ENCODE measurements at places on chromosomes 4 and X.

- no peak for DNase-seq
Measured at GRCh38 chr4:125316401-125316790, 1.6 kb downstream of the FAT4 start.

DNA sequence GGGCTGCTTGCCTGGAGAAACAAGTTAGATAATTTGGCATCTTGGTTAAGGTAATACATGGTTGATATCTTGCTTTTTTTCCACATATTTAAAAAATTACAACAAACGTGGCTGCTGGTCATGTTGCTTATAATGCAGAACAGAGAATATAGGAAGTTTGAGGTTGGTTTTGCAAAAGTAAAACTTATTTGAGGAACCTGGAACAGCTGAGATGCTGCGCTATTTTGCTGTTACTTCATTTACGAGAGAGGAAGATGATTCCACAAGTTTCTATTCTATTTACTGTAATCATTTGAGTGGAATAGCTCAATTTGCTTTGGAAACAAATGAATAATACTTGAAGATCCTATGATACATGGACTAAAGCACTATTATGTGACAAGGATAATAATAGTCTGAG, 118.9 kb downstream of the TMA16 start:
- no peak for DNase-seq

- DNase-seq, result no peak
Measured at GRCh38 chr4:156536661-156537060, 434.9 kb downstream of the PDGFC start.

GRCh38 chrX:45006002-45006800, 133.2 kb downstream of the KDM6A start:
- no peak for DNase-seq

DNA sequence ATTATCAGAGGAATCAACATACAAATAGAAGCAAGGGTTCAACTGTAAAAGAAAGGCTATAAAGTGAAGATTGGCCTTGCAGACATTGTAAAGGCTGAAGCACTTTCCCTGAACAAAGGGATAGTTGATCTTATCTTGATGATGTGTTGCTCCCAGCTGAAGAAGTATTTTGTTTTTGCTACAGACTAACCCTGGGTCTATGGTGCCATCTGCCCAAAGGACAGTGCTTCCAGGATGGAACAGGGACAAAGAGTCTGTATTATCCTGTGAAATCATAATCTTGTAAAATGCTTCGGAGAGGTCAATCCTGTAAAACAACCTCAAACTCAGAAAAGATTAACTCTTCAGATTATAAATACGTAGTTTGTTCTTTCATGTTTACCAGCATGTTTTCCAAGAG, 251.7 kb upstream of the ANKRD50 start:
- DNase-seq, result no peak

GRCh38 chr4:109389369-109390114, 44.1 kb upstream of the SEC24B start:
- no peak for DNase-seq

DNA sequence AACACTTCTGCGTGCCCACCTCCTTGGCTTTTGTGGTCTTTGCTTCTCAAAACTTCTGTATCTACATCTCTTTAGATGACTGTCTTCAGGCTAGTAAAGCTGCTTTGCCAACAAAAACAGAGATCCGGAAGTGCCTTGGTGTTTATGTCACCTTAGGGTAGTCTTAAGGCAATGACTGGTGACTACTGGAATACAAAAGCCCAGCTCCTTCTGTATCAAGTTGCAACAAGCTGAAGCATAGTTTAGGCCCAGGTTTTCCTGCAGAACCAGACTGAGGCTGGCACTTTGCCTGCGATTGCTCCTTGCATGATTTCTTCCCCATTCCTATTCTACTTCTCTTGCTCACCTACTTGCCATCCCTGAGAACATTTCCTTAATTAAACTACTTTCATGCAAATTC, 333.8 kb downstream of the DMD start:
- DNase-seq, result no peak

DNA sequence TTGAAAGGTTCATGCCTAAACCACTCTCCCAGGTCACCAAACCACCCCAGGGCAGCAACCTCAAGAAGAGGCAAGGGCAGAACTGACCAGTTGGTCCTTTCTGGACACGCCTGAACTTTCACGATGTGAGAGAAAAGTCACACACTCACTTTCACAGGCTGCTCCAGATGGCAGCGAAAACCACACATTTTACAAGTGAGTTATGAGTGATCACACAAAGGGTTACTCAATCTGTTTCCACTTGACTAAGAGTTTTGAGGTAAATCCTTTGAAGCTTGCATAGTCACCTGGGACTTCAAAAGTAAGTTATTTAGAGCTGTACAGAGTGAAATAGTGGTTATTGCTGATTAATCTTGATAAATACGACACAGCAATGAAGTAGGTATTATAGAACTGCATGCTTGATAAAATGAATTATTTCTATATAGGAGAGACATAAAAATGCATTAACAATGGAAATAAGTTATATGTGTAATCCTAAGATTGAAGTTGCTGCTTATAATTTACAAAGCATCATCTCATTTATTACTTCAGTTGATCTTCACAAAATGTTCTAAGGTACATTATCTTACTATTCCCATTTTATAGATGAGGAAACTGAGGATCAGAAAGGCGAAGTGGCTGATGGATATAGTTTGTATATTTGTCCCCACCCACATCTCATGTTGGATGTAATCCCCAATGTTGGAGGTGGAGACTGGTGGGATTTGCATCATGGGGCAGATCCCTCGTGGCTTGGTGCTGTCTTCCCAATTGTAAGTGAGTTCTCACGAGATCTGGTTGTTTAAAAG, 103.0 kb upstream of the KLF3 start:
- no peak for DNase-seq

DNA sequence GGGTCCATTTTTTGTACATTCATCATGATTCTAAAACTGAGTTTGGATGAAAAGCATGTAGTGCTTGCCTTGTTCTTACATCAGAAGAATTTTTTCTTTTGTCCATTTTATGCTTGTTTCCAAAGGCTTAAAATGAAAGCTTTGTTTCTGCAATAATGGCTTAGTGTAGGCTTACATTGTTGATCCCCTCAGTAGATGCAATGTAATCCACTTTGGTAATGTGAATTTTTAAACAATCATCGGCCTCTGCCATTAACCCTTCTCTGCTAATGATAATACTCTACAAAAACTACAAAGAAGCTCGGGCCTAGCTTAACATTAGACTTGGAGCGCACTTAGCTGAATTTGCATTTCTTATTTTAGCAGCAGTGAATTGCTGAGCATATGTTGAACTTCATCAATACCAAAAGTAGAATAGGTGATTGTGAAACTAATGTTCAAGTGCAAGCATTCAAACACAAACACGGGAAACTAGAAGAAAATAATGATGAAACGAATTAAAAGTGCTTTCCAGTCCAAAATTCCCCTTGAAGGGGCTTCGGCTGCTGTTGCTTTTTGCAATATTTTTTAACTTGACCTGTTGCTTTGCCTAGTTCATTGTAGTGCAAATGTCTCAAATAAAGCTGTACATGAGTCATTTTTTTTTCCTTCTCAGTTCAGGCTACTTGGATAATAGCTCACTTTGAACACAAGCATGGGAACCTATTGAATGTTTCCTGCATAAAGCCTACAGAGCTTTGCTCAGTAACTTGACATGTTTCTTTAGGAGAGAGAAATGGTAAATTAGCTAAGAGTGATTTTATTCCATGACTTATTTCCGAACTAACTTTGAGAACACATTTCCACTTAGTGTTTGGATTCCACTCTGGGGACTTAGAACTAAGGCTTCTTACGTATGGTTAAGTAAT, 66.5 kb downstream of the SLIT2 start:
- DNase-seq, result no peak

DNA sequence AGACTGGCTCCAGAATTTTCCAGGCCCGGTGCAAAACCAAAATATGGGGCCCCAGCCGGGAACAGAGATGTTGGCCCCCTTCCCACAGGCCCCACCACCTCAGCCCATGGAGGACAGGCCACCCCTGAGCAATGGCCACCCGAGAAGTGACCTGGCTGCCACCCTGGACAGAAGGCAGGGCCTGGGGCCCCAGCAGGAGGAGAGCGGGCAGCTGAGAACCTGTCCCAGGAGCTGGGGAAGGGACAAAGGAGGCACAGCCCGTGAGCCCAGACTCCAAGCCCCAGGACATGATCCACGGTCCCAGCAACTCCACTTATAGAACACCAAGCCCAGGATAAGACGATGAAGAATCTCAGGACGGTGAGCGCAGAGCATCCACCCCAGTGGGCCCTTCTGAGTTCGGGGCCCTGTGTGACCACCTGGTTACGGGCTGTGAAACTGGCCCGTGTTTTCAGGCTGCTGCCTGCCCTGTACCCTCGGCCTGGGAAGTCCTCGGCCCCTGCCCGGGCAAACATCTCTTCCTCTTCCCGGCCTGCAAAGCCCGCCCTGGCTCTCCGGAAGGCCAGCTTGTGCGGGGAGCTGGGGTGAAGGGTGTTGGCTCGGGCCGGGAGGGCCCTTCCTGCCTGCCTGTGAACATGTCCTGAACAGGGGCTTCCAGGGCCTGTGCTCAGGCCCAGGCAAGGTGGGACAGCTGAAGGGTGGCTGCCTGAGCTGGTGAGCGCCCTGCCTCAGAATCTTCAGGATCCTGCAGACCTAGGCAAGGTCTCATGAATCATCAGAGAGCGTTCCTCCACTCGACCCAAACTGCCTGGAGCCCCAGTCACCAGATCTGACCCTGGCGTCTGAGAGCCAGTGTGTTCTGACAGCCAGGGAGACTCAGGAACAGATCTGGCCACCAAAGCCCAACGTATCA, 47.0 kb upstream of the MAN2B2 start:
- DNase-seq, result no peak

GRCh38 chrX:10931976-10932375, 179.2 kb upstream of the HCCS start:
- no peak for DNase-seq

DNA sequence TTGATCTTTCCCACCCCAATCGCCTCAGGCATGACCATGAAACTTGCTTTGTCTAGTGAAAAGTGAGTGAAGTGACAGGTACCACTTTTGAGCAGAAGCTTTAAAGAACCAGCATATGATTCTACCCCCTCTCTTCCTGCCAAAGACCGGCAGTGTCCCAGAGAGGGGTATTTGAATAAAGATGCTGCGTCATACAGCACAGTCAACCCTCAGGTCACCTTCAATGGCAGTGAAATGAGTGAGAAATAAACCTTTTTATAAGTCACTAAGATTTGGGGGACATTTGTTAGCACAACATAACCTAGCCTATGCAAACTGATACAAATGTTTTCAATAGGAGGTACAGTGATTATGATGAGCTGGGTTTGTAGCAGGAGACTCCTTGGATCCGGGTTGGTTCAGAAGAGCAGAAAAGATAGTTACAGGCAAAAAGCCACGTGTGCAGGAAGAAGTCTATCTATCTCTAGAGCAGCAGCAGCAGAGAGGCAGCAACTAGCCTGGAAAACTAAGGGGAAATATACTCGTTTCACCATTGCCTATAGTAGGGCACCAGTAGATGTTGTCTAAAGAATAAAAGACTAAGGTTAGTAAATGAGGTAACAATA, 30.3 kb upstream of the SPRY1 start:
- no peak for DNase-seq

DNA sequence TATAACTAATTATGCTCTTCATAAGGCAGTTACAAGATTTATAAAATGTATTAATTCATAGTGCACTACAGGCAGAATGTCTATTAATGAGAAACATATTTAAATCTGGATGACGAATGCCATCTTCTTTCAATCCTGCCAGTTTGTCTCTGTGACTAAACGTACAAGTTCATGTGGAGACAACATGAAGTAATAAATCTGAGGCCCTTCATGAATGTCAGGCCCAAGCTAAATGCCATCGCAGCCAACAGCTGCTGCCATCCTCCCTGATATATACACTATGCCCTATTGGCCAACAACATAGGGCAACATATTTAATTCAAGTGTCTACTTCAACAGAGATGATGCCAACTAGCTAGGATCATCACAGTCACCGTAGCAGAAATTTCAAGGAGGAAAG, 43.7 kb downstream of the TSPAN5 start:
- DNase-seq, result no peak

GRCh38 chr4:148283665-148284064, 158.5 kb downstream of the NR3C2 start:
- DNase-seq, result no peak

GRCh38 chrX:63350465-63350877, 661 bp downstream of the SPIN4 start:
- no peak for DNase-seq

- DNase-seq, result no peak
Measured at GRCh38 chrX:83916525-83916924, 55.6 kb downstream of the CYLC1 start.

DNA sequence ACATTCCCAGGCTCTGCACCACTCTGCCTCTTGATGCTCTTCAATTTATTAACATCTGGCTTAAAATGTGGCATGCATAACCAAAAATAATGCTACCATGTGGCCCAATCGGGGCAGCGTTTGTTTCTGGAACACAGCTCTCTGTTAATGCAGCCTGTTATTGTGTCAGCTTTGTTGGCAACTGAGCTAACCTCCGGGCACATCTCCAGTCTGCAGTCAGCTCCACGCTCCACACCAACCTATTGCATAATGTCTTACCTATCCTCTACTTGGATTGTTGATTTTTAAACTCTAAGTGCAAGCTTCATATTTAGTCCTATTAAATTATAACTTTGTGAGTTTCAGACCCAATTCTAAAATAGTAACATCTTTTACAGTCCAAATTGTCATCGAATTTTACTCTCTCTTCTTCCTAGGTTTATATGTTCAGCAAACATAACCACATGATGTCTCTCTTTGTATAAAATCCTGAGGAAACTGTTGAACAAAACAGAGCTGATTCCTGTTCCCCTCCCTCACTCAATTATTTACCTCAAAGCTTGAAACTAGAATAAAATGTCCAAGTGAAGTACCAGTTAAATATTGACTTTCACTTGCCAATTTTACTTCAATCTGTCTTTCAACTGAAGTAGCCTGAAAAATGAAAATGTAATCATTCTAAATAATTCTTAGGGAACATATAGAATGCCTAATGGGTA, 92.2 kb upstream of the RAPGEF2 start:
- DNase-seq, result no peak

DNA sequence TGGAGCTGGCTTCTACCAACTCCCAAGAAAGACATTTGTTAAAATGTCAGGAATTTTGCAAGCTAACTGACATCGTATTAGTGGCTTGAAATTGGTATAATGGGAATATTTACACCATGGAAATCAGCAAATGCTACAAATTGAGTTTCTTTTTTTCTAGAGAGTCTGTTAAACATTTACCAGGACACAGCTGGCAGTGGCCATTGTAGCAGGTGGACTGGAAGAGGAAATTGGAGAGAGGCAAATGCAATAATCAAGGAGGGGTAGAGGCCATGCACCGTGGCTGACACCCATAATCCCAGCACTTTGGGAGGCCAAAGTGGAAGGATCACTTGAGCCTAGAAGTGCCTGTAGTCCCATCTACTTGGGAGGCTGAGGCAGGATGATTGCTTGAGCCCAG, 32.9 kb upstream of the TSR2 start:
- DNase-seq, result no peak

DNA sequence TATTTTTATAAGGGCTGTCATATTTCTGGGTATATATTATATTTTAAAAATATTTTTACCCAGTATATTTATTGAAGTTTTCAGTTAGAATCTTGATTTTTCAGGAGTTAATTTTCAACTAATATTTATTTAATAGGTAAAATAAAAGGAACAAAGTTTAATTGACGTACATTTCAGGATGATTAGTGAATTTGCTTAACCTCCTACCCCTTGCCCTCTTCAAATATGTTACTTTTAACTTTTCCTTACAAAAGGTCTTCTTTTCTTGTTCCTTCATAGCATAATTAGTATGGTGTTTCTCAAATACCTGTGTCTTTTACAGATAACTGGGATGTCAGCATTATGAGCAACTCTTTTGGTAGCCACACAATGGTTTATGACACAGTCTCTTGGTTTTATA, 24.8 kb upstream of the MSMO1 start:
- no peak for DNase-seq

- no peak for DNase-seq
Measured at GRCh38 chr4:17807446-17807845, 3.1 kb downstream of the DCAF16 start.
